Right renal cortex interstitium (tissue), 3 donors: ENCODE measurements at places on chromosomes 4 and X. TPM values are rescaled to one million over a fixed set of nuclear protein-coding genes. Genes with fewer than 3 reads are reported as not detected.

DNA sequence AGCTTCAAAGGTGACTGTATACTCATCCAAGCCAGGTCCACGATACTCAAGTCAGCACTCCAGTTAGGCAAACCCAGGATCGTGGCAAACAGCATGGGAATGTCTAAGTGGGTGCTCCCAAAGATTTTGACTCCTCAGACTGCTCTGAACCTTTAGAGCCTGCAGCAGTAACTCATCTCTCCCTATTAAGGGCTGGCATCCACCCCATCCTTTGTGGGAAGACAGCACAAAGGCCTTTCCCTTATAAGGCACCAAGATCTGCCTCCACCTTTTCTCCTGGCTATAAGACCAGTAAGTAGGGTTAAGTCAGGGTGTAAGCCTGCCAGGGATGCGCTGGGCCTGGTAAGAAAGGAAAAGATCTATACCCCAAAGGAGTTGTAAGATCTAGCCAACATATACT lies 23.6 kb upstream of the SLC25A43 start:
- no peak for DNase-seq

DNA sequence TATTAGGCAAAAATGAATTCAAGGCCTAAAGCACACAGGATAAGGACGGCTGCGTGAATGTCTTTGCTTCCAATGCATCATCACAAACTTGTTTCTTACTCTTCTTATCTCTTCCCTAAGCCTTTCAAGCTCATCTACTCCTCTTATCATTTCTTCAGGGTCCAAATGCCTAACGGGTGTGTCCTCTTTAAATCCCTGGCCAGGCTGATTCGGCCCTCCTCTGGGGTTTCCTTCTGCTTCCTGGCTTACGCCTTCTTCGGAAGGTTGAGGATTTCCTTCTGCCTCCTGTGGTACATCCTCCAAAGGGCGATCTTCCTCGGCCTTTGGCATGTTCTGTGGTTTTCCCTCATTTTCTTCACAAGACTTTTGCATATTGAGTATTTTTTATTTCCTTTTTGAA lies 1.3 kb downstream of the TCEAL8 start:
- no peak for DNase-seq

GRCh38 chr4:99190336-99190735 lies 28.7 kb downstream of the ADH6 start:
- DNase-seq: no peak

- no peak for DNase-seq
Observed at GRCh38 chr4:2281575-2282343, 19.9 kb upstream of the MXD4 start.

DNA sequence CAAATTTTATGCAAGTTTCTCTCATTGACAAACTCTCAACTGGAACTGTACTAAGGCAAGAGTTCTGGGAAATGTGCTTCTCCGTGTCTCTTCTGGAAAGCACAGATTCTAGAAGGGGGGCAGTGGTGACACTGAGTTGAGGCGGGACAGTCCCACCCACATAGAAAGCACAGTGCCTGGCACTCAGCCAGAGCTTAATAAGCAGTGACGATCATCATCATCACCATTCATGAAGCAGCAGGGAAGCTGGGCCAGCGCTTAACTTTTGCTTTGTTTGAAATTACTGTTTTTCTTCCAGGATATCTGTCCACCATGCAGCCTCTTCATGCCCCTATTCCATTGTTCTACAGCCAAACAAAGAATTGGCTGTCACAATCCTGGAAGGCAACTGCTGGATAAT lies 60.3 kb downstream of the BEND2 start:
- no peak for DNase-seq

ABCG2 gene
- 8.3 TPM for polyA plus RNA-seq
